ENCODE measurements at places on chromosomes 7 and 10. TPM values are rescaled to one million over a fixed set of nuclear protein-coding genes. Genes with fewer than 3 reads are reported as not detected.

Gene CLCN1
- total RNA-seq: under 0.01 TPM

Gene GTPBP4
- total RNA-seq: 45.0 TPM

Gene SYCE1
- total RNA-seq: not detected

DNA sequence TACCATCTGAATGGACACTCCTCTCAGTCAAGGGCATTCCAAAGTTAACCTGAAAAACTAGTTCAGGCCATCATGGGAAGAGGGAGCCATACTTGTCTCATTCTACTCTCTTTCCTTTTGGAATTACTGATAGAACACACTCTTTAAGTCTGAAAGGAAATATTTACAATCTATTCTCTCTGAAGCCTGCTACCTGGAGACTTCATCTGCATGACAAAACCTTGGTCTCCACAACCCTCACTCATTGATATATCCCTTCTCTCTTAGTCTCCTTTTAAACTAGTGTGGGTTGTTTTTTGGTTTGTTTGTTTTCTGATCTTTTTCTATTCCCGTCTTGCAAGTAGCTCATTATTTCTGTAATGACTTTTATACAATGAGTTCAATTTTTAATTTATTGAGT is 169.5 kb downstream of the C1GALT1 start:
- no peak for DNase-seq

- DNase-seq: no peak
Measured at GRCh38 chr10:123724747-123725146, 58.6 kb downstream of the GPR26 start.

DNA sequence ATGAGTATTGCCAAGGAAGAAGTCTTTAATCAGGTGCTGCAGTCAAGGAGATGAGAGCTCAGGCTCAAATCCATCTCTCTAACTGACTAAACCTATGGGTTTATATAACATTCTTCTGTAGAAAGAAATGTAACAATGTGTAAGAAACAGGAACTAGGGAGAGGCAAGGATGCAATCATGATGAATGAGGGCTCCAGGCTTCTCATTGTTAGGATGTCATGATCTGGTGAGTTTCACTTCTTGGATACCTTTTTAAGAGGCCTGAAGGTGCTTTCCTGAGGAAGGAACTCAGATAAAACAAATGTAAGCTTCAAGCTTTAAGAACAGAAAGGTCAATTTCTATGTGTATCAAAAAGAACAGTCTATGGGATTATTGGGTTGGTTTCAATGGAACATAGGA is 30.8 kb upstream of the SCIN start:
- no peak for DNase-seq

DNA sequence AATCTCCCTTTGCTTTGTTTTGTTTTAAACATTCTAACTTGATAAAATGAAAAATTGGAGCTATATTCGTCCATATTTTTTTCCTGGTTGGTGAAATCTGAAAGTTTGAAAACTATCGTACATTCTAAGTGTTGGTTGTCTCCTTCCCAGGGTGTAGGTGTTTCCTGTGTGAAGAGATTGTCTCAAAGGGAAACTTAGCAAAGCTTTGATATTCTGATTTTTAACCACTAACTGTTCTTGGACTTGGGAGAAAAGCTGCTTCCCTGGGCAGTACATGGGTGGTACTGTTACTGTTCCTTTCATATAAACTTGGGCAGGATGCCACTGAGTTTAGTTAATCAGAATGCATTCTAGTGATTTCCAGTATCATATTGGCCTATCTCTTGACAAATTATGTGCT is 253.5 kb upstream of the LRGUK start:
- DNase-seq: no peak

GRCh38 chr10:97358349-97358748 is 23.8 kb upstream of the FRAT2 start:
- DNase-seq: no peak

GRCh38 chr7:35771776-35772175 is 29.1 kb upstream of the SEPTIN7 start:
- no peak for DNase-seq

DNA sequence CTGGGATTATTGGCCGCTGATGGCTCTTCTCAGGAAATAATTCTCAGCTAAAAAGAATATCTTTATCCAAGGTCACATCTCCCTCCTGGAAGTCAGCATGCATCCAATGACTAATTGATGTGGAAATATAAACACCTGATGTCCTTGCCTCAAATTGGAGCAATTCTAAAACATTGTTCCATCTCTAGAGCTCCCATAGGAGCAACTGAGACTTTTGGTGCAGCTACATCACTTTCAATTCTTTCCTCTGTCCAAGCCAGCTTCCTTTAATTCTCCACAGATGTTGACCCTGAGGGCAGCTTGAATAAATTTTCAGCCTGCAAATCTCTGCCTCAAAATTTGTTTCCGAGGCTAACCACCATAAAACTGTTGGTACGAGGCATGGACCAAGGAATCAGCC is 43.9 kb upstream of the KCND2 start:
- no peak for DNase-seq

DNA sequence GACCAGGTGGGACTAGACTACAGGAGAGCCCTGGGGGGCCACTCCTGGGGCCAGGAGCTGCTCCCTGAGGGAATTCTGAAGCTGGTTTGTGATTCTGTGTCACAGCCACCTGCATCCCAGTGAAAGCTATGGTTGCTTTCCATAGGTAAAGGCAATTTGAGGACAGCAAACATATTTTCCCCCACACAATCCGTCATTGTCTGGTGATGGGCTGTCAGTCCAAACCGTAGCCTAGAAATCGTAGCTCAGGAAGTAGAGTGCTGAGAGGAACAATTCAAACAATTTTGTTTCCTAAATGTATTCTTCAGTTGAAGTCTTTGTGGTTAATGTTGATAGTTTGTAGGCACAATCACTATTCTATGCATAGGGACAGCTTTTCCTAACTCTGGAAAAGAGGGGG is 106.0 kb upstream of the INSYN2A start:
- no peak for DNase-seq

- DNase-seq: no peak
Measured at GRCh38 chr10:78000956-78001472, 28.3 kb downstream of the POLR3A start.
